LNCaP clone FGC (cell line): ENCODE measurements at places on chromosomes 1 and 21.

DNA sequence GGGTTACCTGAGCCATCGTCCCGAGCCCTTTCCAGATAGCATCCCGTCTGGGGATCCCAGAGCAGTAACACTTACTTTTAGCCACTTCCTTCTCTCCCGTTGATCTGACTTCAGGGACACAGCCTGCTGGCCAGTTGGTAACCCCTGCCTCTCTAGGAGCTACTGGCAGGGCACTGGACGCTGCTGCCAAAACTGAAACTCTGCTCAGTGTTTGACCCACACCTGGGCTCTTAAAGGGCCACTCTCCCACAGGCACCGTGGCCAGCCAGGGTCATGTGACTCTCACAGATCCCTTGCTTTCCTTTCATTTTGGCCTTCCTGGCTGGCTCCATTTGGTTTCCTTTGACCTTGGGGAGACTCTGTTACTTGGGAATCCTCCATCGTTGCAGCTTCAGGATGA, at the start of gene PIGR:
Gene PIGR, minus strand, starts transcription at position 206 of the 400 bp plus-strand sequence. CDS start 5,935 bp downstream, outside the sequence.
- no peak for DNase-seq

- DNase-seq: no peak
Measured at GRCh38 chr1:199728345-199728744, 299.2 kb upstream of the NR5A2 start.

- no peak for DNase-seq
Measured at GRCh38 chr1:39103328-39104157, 77.4 kb downstream of the NDUFS5 start.

DNA sequence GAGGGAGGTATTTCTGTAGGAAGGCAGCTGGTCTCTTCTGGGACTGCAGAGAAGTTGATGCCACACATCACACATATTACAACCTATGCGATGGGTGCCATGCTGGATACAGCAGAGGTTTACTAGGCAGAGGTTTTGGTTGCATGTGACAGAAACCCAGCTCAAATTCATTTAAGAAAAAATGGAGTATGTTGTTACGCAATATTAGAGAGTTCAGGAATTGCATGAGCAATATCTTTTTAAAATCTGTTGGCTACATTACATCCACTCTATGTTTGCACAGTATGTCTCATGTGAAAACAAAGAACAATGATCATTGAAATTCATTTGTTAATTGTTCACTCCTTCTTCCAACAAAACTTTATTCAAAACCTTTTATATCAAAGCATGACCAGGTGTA, 425.2 kb downstream of the RWDD3 start:
- DNase-seq: no peak

- DNase-seq: no peak
Measured at GRCh38 chr1:71510725-71511124, 429.9 kb upstream of the ZRANB2 start.

GRCh38 chr1:186286615-186287315, 88.3 kb downstream of the TPR start:
- DNase-seq: no peak

- no peak for DNase-seq
Measured at GRCh38 chr21:32726839-32727686, 750 bp downstream of the SYNJ1 start.

- DNase-seq: no peak
Measured at GRCh38 chr1:35589516-35590427, 16.7 kb downstream of the TFAP2E start.

DNA sequence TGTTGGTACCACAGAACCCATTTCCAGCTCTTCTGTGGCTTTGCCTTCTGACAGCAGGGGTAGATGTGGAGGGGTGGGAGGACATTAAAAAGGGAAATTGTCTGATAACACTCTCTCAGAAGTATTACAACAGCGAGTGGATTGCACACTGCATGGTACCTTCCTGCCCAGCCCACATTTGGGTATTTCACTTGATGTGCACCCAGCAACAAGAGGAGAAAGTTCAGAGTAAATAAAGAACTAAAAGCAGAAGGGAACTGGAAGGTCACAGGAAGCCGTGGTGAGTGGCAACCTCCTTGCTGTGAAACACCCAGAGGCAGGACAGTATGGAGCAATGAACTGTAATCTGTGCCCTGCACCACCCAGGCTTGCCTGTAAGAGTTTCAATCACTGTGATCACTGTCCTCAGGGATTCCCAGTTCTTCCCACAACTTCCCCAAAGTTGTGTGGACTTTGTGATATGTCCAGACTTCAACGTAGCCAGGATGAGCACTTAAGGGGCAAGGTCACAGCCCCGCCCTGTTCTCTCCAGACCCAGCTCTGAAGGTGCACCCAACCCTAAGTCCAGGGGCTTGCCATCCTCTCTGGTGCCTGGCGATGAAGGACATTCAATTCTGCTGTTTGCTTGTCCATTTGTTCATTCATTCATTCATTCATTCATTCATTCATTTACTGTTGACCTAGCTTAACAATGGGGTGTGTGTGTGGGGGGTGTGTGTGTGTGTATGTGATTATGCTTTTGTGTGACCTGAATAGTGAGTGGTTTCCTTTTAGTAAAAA, 18.7 kb upstream of the F5 start:
- no peak for DNase-seq

- no peak for DNase-seq
Measured at GRCh38 chr1:24871306-24871901, 58.7 kb downstream of the RUNX3 start.

DNA sequence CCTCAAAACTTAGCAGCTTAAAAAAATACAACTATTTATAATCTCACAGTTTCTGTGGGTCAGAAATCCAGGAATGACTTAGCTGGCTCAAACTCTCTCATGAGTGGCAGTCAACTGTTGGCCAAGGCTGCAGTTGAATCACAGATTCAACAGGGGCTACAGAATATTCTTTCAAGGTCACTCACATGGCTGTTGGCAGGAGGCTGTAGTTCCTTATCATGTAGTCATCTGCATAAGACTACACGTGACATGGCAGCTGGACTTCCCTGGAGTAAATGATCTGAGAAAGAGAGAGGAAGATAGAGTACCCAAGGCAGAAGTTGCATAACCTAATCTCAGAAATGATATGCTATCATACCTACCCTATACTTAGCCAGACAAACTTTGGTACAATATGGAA, 75.2 kb upstream of the TSPAN2 start:
- DNase-seq: no peak

DNA sequence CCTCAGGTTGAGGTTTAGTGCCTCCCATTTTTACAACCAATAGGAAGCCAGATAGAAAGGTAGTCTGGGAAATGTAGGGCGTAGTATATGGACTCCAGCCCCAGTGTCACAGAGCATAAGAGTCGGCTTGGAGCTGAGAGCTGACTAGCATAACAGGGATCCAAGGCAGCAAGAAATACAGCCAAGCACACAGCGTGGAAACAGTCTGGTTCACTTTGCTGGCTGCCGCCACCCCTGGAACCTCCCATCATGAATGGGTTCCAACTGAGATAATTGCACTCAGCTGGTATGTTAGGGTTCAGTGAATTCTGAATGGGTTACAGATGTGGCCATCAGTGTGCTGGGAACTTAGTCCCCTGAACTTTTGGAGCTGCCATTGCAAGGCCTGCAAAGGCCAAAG, 76.7 kb upstream of the GPR88 start:
- DNase-seq: no peak

GRCh38 chr1:67555461-67556296, 125.5 kb upstream of the SERBP1 start:
- no peak for DNase-seq

- DNase-seq: peak; percentile 18
Measured at GRCh38 chr1:210407207-210407886, 78.6 kb downstream of the HHAT start.

DNA sequence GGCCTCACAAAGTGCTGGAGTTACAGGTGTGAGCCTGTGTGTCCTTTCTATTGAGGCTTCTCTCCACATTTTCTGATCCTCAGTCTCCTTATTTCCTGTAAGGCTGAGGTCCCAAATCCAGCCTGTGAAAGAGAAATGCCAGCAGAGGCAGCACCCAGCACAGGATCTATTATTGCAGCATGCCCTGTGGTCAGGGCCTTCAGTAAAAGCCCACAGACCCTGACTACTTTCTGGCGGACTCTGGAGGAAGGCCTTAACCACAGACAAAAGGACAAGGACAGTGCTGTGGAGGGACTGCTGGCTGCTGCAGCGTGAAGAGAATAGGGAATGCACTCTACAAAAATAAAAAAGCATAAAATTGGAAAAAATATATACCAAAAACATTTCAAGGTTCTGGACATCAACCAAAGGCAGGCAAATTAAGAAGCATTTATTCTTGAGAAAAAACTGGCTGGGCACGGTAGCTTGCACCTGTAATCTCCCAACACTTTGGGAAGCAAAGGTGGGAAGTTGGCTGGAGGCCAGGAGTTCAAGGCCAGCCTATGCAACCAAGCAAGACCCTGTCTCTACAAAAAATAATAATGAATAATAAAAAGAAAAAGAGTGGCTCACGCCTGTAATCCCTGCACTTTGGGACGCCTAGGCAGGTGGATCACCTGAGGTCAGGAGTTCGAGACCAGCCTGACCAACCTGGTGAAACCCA, 9.4 kb upstream of the PGD start:
- DNase-seq: no peak

DNA sequence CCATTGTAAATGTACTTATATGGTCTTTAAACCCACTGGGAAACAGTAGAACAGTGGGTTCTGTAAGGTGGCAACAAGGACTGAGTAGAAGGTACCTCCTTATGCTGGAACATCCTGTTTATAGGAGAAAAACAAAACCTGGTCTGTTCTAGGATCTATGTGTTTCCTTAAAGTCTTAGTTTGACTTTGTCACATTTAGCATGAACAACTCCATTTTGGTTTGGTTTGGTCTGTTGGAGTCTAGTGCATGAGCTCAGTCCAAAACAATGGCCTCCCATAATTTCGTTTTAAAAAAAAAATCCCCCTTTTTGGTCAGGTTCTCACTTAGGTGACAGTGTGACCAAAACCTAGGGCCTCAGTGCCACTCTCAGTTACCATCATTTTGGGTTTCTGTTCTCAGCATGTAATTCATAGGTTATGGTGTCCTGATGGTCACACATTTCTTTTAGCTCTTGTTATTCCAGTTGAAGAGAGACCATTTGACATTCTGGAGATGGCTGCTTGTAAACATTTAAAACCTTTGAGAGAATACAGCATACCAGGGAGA, 66.4 kb upstream of the IL12RB2 start:
- no peak for DNase-seq

DNA sequence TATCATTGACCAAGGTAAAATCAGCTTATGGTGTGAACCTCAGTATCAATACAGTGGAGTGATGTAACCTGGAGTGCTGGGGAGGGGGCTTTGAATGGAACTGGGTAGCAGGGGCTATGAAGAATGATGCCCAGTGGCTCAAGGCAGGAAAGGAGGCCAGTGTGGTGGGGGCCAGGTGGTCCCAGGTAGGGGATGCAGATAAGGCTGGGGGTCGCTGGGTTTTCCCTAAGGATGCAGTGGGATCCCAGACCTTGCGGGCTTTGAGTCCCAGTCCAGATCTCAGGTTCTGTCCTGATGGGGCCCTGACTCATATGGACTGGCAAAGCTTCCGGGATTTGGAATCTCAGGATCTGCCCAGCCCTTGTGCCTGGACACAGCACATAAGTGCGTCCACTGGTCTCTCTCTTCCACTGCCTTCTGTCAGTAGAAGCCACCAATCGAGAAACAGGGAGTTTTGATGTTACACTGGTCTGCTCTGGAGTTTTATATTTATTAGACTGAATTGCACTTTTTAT, 52.0 kb downstream of the S100B start:
- no peak for DNase-seq

- DNase-seq: peak; percentile 27
Measured at GRCh38 chr1:114956570-114956969, 73.1 kb upstream of the TSHB start.

DNA sequence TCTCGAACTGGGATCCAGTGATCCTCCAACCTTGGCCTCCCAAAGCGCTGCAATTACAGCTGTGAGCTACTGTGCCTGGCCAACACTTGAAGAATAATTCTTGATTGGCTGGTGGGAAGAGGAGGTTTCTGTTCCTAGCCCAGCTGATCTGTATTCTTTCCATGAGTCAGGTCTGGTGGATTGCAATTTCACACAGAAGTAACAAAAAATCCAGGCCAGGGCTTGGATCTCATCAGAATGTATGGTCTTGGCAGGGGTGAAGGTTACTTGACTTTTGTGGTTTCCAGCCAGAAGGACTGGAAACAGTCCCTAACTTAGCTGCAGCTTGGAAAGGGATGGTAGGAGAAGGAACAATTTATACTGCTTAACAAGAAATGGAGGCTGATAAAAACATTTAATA, 5.1 kb upstream of the HP1BP3 start:
- DNase-seq: no peak

DNA sequence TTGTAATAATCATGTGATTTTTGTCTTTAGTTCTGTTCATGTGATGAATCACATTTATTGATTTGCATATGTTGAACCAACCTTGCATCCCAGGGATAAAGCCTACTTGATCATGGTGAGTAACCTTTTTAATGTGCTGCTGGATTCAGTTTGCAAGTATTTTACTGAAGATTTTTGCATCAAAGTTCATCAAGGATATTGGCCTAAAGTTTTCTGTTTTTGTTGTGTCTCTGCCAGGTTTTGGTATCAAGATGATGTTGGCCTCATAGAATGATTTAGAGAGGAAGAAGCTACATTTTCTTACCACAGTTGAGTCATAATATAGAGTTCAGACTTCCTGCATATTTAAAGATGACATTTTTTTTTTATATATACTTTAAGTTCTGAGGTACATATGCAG, 455.9 kb downstream of the PLPP3 start:
- no peak for DNase-seq

GRCh38 chr1:21838359-21839157, 26.5 kb downstream of the LDLRAD2 start:
- DNase-seq: no peak

DNA sequence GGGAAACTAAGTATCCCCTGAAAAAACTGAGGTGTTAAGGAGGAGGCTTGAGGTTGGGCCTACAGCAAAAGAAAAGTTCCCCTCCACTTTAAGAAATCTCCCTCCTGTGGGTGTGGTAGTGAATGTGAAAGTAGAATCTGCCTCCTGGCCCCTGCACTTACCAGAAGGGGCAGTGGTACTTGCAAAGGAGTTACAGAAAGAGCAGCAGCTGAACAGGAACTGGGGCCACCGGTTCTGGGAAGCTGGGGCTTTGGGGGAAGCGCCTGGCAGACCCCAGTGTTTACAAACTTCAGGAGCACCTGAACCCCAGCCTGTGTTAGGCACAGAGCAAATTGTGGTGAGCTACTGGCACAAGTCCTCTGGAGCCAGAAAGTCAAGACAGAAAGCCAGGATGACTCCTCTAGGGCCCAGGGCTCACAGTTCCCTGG, 250.2 kb upstream of the FGGY start:
- DNase-seq: no peak

DNA sequence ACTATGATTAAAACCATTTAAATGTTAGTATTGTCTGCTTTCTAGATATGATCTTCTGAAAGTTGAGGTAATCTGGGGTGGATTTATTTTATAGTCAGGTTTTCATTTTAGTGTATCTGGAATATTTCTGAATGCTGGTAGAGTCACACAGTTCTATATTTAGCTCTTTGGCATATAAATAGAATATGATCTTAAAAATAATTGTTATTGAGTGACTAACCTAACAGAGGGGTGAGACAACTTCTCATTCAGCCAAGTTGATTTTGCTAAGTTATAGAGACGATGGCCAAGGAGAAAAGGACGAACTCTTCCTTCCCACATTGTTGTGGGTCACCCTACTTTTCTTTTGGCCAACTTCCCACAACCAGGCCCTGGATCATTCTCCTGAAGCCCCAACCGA, 7.2 kb upstream of the MT1HL1 start:
- no peak for DNase-seq
